ENCODE measurements at places on chromosomes 2 and 18. TPM values are rescaled to one million over a fixed set of nuclear protein-coding genes. Genes with fewer than 3 reads are reported as not detected.
A peak's percentile ranks its signal among the peaks of the same experiment; 100 is the strongest.

NTSR2 gene
- not detected for polyA plus RNA-seq

DNA sequence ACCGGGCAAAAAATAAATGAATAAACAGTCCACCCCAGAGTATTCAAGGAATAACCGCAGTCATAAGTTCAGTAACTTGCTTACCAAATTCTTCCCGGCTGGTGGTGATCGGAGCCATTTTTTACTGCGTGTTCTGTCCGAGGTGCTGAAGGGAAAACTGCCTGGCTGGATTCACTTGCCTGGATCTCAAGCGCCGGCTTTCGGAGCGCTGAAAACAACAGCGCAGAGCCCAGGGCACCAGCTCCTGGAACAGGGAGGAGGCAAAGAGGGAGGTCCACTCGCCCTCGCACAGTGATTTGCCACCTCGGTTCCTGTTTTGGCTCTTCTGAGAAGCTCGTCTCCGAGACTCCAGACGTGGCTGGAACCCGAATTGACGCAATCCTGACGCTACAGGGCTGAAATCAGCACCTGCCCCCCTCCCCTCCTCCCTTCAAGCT is at the start of gene SYT4:
TSS of gene SYT4 (minus strand) at position 327 of the 437 bp plus-strand sequence. CDS start at position 118, 209 bp downstream.
- DNase-seq, result peak; percentile 41
- no peaks in the 10 kb centered on the region for H3K36me3 ChIP-seq
- H3K27me3 ChIP-seq, result peaks cover 6% of the 10 kb centered on the region
- no peak within 1 kb of the TSS for H3K27ac ChIP-seq

- DNase-seq, result peak; percentile 80
- H3K27me3 ChIP-seq, result peaks cover 22% of the 10 kb centered on the region
- H3K4me1 ChIP-seq, result peaks cover 3% of the 10 kb centered on the region
- peak overlapping the region; percentile 65 for H3K4me3 ChIP-seq
Observed at GRCh38 chr2:37672104-37672869, 845 bp upstream of the CDC42EP3 start.

EFHD1 gene
- polyA plus RNA-seq, result 1.7 TPM

DNA sequence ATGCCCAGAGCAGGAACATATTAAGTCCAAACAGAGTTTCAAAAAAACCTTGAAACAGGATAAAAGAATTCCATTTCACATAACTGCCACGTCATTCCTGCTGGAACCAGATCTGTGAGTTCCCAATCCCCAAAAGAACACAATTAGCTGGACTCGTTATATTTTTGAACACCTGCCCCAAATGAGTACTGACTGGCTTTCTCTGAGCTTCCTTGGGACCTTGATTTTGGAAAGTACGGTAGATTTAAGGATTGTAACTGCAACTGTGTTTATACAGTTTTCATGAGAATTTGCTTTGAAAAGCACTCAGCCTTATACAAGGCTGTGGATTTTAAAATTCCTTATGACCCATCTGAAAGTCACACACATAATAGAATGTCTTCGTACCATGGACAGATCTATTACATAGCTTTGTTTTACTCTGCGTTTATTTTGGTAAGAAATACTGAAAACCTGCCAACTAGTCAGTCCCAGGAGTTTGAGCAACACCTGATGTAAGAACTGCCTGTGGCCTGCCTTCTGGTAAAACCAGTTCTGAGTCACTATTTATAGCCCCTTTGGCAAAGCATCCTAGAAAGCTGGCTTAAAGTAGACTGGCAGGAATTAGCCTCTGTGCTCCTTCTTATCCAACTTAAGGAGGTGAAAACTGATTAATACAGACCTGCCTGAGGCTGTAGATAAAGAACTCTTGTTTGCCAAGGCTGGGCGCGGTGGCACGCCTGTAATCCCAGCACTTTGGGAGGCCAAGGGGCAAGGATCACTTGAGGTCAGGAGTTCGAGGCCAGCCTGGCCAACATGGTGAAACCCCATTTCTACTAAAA is 48.1 kb downstream of the MERTK start:
- peaks cover 6% of the 10 kb centered on the region for H3K36me3 ChIP-seq
- peak overlapping the region; percentile 57 for H3K27ac ChIP-seq
- no peak overlapping the region for H3K4me3 ChIP-seq
- no peaks in the 10 kb centered on the region for H3K27me3 ChIP-seq
- H3K4me1 ChIP-seq, result peaks cover 15% of the 10 kb centered on the region

DNA sequence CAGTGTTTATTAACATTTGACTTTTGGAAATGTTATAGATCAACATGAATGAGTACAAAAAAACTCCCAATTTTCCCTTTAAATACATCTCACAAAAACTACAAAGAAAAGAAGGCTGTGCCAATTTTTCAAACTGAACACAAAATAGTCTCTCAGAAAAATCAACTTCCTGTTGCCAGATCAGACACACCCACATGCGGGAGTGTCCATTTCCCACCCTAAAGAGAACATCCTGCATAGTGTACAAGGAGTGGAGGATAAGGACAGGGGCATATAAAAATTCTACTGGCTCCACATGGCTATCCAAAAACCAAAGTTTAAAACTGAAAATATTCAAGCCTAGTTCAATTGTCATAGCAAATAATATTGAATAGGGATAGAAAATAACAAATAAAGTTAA is 165.3 kb downstream of the ATAD2B start:
- no peak for DNase-seq
- H3K4me3 ChIP-seq, result no peak overlapping the region
- H3K27me3 ChIP-seq, result no peaks in the 10 kb centered on the region

GAD1 gene
- 0.34 TPM for polyA plus RNA-seq

DNA sequence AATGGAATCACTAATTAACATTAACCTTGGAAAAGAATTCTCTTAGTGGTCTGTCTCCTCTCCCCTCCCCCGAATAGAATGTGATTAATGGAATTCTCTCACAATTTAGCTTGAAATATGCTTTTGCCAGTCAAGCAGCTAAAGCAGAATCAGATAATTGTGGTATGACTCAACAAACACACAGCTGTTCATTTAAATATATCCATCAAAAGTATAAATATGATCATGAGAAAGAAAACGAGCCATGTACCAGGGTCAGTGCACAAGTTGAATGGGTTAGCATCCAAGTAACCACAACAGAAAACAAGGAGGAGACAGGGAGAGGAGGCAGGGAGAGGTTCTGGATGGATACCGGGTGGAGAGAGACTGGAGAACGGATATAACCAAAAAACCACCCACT is 66.9 kb downstream of the ACVR1 start:
- H3K27me3 ChIP-seq, result no peaks in the 10 kb centered on the region
- no peak overlapping the region for H3K4me3 ChIP-seq
- no peak overlapping the region for H3K27ac ChIP-seq
- H3K4me1 ChIP-seq, result no peaks in the 10 kb centered on the region
- H3K36me3 ChIP-seq, result no peaks in the 10 kb centered on the region

CLEC4F gene
- 2.9 TPM for polyA plus RNA-seq

DNA sequence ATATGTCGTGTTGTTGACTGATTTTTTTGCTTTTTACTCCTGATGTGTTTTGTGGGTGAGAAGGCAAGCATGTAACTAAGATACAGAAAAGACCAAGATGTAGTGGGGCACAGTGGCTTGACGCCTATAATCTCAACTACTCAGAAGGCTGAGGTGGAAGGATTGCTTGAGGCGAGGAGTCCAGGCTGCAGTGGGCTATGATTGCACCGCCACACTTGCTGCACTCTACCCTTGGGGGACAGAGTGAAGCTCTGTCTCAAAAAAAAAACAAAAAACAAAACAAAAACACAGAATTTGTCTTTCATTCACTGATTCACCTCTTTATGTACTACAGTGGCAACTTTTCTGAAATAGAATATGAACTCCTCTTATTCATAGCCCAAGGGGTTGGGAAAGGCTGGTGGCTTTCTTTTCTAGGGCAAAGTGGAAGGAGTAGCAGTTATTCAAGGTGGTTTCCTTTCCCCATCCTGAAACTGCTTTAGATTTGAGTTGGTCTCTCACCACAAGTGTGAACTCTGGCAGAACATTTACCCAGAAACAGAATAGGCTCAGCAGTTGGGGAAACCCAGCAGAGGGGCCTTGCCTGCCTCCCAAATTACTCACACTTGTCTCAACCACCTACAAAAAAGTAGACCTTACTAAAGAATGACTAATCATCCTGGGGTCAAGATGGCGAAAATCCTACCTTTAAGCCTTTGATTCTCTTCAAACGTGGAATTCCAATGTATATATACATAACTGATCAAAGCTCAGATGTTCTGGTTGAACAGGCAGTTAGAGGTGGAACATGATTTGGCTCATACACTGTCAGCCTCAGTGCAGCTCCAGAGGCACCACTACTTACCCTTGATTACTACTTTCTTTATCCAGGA is 6.5 kb downstream of the TANK start:
- H3K4me1 ChIP-seq, result no peaks in the 10 kb centered on the region
- no peaks in the 10 kb centered on the region for H3K27me3 ChIP-seq
- no peak overlapping the region for H3K27ac ChIP-seq
- H3K4me3 ChIP-seq, result no peak overlapping the region

- no peaks in the 10 kb centered on the region for H3K27me3 ChIP-seq
- H3K4me3 ChIP-seq, result no peak overlapping the region
- no peaks in the 10 kb centered on the region for H3K4me1 ChIP-seq
- H3K27ac ChIP-seq, result no peak overlapping the region
- DNase-seq, result no peak
Observed at GRCh38 chr2:203897544-203897943, 30.0 kb downstream of the CTLA4 start.

Measured in large intestine (tissue), 12 donors.